GM23248 (cell line): ENCODE measurements at places on chromosomes 3 and 15.
A peak's percentile ranks its signal among the peaks of the same experiment; 100 is the strongest.

DNA sequence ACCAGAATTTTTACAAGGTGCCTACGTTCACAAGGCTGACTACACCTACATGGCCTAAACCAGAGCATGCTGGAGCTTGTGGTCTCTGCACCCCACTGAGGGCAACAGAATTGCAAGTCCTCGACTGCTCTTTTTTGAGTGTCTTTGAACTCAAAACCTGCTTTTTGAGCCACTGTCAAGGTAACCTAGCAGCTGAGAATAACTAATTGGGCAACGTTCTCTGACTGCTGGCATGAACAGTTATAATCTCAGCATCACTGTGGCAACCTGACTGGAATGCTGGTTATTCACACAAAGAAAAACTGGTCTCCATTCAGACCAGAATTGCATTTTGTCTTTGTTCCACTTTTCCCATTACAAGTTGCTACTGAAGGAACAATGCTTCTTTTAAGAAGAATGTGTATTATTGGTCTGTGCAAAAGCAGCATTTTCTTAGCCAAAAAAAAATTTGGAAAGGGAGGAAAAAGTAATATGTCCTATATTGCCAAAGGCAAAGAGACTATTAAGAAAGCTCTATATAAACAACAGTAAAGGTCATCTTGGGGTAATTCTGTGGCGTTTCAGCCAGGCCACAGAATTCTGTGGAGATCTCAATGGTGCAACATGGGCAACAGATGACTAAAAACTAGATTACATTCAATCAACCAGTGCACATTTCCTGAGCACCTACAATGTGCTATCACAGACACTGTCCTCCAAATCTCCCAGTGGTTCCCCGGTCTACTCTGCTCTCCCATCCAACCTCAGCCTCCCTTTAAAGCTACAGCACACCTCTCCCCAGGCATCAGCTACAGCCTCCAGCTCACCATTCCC lies 76.8 kb downstream of the TNIK start:
- no peaks in the 10 kb centered on the region for H3K36me3 ChIP-seq
- H3K27me3 ChIP-seq, result no peaks in the 10 kb centered on the region
- no peak overlapping the region for H3K4me3 ChIP-seq
- H3K27ac ChIP-seq, result peak overlapping the region; percentile 52

GRCh38 chr3:186138272-186138981 lies 29.5 kb upstream of the ETV5 start:
- peaks cover 33% of the 10 kb centered on the region for H3K27me3 ChIP-seq
- no peak overlapping the region for H3K4me3 ChIP-seq
- no peaks in the 10 kb centered on the region for H3K4me1 ChIP-seq

DNA sequence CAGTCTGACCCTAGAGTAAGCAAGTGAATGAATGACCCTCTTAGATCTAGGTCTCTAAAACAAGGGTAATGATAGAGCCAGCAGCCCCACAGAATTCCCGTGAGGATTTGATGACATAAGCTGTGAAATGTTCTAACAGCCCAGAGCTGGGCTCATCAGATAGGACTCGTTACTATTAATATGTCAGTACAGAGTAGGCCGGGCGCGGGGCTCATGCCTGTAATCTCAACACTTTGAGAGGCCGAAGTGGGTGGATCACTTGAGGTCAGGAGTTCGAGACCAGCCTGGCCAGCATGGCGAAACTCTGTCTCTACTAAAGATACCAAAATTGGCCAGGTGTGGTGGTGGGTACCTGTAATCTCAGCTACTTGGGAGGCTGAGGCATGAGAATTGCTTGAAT lies 190.3 kb downstream of the FEZF2 start:
- H3K27ac ChIP-seq, result no peak overlapping the region
- H3K4me1 ChIP-seq, result peaks cover 6% of the 10 kb centered on the region; the same call in 1 of the 2 replicates
- no peaks in the 10 kb centered on the region for H3K36me3 ChIP-seq
- no peaks in the 10 kb centered on the region for H3K27me3 ChIP-seq

GRCh38 chr15:68414206-68414555 lies 17.8 kb downstream of the ITGA11 start:
- no peak overlapping the region for H3K4me3 ChIP-seq
- H3K27ac ChIP-seq, result no peak overlapping the region; the same call in 1 of the 2 replicates
- H3K27me3 ChIP-seq, result no peaks in the 10 kb centered on the region
- DNase-seq, result no peak
- H3K4me1 ChIP-seq, result peaks cover 19% of the 10 kb centered on the region
- H3K36me3 ChIP-seq, result 0 out of 2 replicates have a peak, but pooled peaks cover 15% of the 10 kb centered on the region

DNA sequence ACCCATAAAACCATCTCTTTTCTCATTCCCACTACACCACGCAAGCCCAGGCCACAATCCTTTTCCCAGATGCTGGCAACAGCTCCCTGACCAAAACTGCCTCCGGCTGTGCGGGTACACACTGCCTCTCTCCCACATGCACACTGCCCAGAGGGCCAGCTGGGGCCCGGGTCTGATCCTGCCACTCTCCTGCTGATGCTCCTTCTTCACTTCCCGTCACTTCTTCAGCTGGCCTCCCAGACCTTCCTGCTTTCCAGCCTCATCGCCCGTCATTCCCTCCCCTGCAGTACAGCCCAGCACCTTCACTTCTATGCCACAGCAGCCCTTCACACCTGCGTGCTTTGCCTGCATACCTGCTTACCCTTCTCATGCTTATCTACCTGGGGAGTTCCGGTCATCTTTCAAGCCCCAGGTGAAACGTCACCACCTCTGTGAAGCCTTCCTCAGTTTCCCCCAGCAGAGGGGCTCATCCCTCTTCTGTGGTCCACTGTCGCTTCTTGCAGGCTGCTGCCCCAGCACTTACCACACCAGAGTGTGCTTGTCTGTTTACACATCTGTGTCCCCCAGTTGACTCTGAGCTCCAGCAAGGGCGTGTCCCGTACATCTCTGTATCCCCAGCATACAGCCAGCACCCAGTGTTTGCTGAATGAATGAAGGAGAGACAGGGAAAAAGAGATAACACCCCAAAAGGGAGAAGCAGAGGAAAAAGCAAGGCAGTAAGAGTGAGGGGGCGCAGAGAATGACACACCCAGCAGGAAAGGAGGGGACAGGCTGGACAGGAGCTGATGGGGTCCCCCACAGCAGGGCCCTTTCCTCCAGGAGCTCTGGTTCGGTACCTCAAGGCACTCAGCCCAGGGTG lies 22.2 kb downstream of the GRAMD2A start:
- peaks cover 22% of the 10 kb centered on the region; the same call in 1 of the 2 replicates for H3K27me3 ChIP-seq
- no peak overlapping the region for H3K4me3 ChIP-seq
- H3K36me3 ChIP-seq, result no peaks in the 10 kb centered on the region
- DNase-seq, result no peak

DNA sequence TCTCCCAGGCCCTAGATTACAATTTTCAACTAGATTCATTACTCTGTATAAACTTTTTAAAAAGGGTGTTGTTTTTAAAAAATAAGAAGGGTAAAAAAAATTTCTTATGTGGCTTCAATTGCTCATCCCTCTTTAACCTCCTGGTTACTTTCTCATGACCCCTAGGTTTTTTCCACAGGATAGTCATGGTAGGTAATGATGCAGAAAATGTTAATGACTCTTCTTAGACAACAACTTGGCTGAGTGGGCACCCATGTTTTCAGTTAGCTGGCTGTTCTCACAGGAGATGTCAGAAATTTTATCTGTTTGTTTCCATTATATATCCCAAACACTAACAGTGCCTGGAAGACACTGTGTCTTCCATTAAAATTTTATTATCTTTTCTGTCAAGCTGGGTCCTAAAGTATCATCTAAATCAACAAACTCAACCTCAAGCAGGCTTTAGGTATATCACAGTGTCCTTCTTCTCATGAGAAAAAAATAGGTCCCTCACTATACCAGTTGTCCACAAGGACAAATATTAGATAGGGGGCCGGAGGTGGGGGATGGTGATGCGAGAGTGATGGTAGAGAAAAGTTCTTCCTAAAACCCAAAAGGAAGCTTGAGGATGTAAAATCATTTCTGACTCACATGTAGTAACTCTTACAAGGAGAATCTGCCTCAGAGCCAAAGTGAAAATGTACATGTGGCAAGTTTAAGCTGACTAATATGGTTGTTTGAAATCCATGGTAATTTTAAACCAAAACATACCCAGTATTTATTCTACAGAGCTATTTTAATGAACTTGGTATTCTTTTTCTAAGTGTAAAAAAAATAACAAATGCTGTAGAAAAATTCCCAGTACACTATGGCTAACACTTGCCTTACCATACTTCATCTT lies 43.3 kb downstream of the PLOD2 start:
- no peaks in the 10 kb centered on the region for H3K27me3 ChIP-seq
- peaks cover 18% of the 10 kb centered on the region for H3K4me1 ChIP-seq
- peak; percentile 90 for DNase-seq

DNA sequence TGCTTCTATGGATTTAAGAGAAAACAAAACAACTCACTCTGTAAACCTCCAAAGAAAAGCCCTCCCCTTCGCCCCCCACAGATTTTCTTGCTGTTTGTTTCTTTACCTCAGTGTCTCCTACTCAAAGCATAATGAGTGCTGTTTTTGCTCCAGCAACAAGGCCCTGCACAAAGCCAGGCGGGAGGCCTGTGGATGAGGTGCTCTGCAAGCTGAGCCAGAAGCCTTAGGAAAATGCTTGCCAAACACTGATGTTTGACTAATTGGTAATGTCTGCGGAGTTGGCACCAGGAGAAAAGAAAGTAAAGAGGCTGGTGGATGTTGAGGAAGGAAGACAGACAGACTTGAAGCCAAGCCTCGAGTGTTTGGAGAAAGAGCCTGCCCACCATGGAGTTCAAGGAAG lies 99.7 kb downstream of the RARB start:
- no peak overlapping the region for H3K27ac ChIP-seq
- H3K4me1 ChIP-seq, result no peaks in the 10 kb centered on the region
- H3K27me3 ChIP-seq, result no peaks in the 10 kb centered on the region
- DNase-seq, result peak; percentile 30
- H3K36me3 ChIP-seq, result no peaks in the 10 kb centered on the region

GRCh38 chr3:45524565-45524964 lies 70.0 kb upstream of the LIMD1 start:
- peak; percentile 46 for DNase-seq
- peaks cover 12% of the 10 kb centered on the region; the same call in 1 of the 2 replicates for H3K36me3 ChIP-seq
- H3K27me3 ChIP-seq, result no peaks in the 10 kb centered on the region
- peaks cover 15% of the 10 kb centered on the region for H3K4me1 ChIP-seq

DNA sequence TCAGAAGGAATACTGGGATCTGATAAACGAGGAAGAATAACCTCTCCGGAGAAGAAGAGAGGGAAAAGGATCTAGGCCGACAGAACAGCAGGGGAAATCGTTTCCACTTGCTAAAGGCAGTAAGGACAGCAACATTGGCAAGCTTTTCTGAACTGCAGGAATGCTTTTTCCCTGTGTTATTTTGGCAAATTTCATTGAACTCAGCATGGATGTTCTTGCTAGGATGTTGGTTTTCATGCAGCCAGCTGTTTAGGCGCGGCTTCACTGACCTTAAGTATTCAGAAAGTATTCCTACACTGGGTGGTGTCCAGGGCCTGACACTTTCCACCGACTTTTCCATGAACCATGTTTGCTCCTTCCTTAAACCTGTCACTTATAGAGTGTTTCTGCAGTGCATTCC lies 489.7 kb downstream of the CNTN3 start:
- no peaks in the 10 kb centered on the region for H3K4me1 ChIP-seq
- H3K36me3 ChIP-seq, result no peaks in the 10 kb centered on the region
- no peak overlapping the region for H3K27ac ChIP-seq
- H3K27me3 ChIP-seq, result no peaks in the 10 kb centered on the region
- no peak overlapping the region for H3K4me3 ChIP-seq
- DNase-seq, result no peak

DNA sequence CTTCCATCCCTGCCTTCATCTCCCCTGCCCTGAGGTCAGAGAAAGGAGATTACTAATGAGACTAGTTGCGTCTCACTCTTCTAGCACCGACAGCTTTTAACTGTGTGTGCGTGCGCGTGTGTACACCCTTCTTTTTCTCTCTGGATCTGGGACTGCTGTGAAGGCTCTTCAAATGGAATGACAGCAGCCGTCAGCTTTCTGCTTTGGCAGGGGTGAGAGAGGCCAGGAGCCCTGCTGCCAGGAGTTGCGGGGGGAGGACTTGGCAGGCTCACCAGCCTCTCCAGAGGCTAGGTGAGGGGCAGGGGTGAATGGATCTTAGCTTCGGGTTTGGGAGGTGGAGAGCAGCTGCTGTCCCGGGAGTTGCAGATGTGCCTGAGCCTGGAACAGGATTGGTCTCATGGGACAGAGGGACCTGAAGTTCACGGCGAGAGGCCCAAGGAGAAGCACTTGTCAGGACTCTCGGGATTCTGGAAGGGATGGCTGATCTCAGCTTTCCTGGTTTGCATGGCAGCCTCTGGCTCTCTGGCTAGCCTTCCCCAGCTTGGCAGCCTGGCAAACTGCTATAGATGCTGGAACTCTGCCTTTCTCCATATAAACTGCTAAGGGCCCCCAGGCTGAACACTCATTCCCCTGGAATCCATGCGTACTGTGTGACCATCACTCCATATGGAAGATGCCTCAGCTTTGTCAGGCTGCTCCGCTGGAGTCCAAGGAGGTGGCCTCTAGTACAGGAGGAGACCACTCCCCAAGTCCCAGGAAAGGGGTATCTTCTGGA lies 16.6 kb downstream of the TEX264 start:
- peaks cover 12% of the 10 kb centered on the region; the same call in 1 of the 2 replicates for H3K4me1 ChIP-seq
- H3K27me3 ChIP-seq, result no peaks in the 10 kb centered on the region
- no peak overlapping the region for H3K27ac ChIP-seq

DNA sequence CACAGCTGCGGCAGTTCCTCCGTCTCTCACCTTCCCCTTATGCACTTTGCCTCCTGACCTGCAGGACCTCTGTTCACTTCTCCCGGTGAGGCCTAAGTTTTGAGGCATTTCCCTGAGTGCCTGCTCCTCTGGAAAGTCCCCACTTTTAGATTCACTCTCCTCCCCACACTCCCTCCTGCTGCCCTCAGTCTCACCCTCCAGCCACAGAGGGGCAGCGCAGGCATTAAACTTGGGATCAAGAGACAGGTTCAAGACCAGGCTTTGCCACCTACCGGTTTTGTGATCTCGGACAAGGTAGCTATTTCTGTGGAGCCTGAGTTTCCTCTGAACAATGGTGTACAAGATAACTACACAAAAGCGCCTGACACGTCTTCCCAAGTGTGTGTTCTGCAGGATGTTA lies 19.4 kb downstream of the SLC6A11 start:
- H3K27me3 ChIP-seq, result peaks cover 19% of the 10 kb centered on the region
- no peak for DNase-seq
- H3K27ac ChIP-seq, result no peak overlapping the region
- no peaks in the 10 kb centered on the region for H3K36me3 ChIP-seq
- no peaks in the 10 kb centered on the region for H3K4me1 ChIP-seq
